ENCODE measurements at places on chromosomes 3 and 15.
A peak's percentile ranks its signal among the peaks of the same experiment; 100 is the strongest.

DNA sequence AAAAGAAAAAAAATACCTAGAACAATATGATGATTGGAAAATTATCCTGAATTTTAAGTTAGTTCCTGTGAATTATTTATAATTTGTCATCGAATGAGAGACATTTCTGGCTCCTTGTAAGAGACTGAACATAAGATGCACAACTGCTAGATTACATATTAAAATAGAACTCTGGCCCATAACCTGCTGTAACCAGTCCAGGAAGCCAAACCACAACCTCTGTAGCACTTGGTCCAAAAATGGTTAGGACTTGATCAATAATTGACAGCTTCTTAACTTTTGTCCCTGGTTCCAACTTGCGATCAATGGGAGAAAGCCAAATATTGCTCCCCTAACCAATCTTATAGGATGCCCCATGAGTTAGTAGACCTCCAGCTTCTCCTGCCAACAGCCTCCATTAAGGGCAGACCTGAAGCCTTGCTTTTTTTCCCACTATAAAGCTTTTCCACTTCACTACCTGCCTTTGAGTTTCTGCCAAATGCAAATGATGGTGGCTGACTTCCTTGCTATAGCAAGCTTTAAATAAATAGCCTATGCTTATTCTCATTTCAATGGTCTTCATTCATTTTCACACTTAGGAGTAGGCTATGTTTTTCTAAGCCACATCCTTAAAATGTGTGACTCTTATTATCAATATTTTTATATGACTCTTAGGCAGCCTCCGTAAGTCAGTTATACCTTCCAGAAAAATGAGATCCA lies 224.0 kb upstream of the ARHGEF26 start:
- DNase-seq: no peak

GRCh38 chr3:123034120-123034519 lies 6.6 kb upstream of the SEMA5B start:
- DNase-seq: no peak

DNA sequence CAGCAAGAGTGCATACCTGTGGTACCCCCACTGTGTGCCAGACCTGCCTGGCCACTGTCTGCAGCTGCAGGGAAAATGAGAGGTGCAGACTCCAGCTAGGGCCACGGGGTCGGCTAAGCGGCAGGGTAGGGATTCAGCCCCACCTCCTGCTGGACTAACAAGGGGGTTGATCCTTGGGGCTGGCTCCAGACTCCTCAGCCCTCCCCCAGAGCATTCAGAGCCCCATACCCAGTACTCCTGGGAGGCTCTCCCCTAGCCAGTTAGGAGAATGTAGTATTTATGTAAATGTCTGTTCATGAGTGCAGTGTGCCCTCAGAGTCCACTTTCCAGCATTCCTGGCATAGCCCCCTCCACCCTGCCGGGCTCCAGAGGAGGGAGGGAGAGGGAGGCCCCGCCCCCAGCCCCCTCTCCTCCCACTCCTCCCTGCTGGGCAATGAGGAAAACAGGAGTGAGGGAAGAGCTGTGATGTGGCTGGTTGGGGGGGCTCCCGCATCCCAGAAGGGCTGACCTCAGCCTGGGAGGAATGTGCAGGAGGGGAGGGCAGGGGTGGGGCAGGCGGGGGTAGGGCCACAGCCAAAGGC lies 4.5 kb upstream of the SEMA3B start:
- peak; percentile 98 for DNase-seq

GRCh38 chr3:119937229-119937628 lies 155.3 kb downstream of the NR1I2 start:
- DNase-seq: no peak

- DNase-seq: no peak
Observed at GRCh38 chr3:43038010-43038409, 58.9 kb downstream of the GASK1A start.

DNA sequence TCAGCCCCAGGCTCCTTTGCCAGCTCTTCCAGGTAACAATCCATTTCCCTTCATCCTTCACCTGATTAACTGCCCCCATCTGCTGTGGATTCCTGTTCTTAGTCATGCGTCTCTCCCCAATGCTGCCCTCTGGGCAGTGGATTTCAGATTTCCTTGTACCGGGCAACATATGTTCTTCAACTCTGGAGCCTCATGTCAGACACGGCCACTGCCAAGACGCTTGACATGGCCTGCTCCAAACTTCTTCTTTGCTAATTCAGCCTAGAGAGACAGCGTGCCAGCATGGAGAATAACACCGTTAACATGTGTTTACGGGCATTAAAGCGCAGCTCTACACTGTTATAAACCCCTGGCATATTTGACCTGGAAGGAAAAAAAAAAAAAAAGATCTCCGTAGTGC lies 1035.1 kb upstream of the NR2F2 start:
- DNase-seq: no peak

DNA sequence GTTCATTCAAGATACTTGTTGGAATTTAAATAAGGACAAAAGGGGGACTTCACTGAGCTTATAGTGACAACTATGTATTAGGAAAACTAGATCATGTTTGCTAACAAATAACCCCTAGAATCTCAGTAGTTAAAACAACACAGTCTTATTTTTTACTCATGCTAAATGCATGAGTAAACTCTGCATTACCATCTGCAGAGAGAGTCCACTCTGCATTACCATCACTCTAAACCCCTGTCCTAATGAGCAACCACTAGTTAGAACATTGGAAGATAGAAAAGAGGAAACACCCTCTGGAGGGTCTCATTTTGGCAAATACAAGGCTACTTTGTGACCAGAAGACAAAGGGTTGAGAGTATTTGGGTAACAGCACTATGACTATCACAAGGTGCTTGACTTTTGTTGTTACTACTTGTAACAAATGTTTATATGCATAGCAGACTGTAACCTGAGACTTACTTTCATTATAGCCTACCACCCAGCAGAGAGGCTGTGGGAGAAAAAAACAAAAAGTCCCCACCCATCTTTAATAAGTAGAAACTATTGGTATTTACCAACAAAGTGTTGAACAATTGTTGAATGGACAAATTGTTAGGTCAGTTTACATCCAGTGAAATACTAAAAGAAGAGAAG lies 99.1 kb downstream of the OXSM start:
- no peak for DNase-seq

- DNase-seq: no peak
Observed at GRCh38 chr15:31324186-31324585, 2.4 kb upstream of the KLF13 start.

DNA sequence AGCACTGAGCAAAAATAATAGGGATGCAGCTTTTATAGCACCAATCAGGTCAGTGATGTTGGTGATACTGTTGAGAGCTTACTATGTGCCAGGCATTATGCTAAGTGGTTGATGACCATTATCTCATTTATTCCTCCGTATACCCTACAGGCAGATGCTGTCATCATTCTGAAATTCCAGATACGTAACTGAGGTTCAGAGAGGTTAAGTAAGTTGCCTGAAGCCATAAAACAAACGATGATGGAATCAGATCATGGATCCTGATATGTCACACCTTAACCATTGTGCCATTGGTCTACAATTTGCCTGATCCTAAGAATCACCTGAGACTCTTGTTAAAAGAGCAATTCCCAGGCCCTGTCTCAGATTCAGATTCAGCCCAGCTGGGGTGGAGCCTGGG lies 49.5 kb downstream of the ST6GAL1 start:
- DNase-seq: no peak

DNA sequence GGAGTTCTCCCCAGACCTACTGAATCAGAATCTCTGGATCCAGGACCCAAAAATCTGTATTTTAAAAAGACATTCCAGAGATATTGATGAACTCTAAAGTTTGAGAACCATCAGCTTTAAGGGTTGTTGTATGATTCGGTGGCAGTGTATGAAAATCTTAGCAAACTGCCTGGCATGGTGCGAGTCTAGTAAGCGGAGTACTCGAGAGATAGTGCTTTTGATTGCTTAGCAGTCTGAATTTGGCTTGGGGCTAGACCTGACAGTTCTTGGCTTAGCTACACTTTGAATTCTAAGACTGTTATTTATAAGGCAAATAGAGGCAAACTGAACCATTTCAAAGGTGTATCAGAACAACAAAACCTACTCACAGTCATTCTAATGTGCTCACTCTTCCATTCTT lies 329.0 kb downstream of the LPP start:
- DNase-seq: no peak

DNA sequence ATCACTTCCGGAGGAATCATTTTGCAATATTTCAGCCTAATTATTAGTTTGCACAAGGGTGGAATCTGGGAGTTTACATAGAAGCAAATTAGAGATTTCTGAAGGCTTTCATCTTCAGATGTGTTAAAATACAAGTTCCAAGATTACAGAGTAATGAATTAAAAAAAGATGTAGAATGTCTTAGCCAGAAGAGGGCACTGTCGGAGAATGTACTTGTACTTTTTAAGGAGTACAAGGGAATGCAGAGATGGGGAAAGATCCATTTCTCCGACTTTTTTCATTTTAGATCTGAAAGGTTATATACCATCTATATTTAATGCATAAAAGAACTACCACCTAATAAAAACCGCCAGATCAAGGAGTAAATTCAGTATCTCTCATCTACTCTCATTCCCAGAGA lies 43.1 kb upstream of the WDR5B start:
- DNase-seq: peak; percentile 54

Measured in fibroblast of skin of back (primary cell).